Activated CD4-positive, alpha-beta memory T cell treated with anti-CD3 and anti-CD28 coated beads for 36 hours (primary cell): ENCODE measurements at places on chromosomes 12 and 14.

DNA sequence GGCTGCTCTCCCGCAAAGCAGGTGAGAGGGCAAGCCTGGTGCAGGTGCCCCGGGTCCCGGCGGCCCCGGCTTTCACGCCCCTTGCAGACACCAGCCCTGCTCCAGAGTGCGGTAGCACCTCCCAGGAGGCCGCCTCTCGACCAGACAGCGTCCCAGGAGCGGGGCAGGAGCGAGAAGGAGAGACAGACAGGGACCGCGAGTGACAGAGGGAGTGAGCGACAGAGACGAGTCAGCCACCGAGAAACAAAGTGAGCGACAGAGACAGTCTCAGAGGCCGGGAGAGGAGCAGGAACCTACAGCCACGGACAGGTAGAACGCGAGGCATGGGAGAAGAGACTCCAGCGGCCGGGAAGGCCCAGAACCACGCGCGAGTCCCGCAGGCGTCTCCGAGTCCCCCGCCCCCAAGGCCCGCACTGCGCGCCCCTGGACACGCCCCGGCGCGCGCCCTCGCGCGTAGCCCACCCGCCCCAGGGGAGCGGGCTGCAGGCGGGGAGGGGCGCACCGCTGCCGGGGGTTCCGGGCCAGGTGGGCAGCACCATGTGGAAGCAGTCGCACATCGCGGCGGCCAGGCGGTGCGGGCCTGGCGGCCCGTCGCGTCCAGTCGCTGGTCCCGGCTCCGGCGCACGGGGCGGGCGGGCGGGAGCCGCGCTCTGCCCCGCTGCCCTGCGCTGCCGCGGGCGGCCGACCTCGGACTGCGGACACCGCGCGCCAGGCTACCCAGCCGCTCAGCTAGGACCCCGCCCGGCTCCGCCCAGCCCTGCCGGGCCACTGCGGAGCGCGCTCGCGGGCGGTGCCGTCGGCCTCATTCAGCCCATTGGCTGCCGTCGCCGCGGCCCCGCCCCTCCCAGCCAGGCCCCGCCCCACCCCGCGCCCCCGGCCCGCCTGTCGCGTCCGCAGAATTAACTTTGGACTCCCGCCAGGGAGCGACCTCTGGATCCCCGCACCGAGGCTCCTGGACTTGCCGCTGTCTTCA is at the start of gene AHNAK2:
TSS of gene AHNAK2 (minus strand) at position 694 of the 973 bp plus-strand sequence. CDS start at position 557, 137 bp downstream.
- peak; percentile 64 for DNase-seq

DNA sequence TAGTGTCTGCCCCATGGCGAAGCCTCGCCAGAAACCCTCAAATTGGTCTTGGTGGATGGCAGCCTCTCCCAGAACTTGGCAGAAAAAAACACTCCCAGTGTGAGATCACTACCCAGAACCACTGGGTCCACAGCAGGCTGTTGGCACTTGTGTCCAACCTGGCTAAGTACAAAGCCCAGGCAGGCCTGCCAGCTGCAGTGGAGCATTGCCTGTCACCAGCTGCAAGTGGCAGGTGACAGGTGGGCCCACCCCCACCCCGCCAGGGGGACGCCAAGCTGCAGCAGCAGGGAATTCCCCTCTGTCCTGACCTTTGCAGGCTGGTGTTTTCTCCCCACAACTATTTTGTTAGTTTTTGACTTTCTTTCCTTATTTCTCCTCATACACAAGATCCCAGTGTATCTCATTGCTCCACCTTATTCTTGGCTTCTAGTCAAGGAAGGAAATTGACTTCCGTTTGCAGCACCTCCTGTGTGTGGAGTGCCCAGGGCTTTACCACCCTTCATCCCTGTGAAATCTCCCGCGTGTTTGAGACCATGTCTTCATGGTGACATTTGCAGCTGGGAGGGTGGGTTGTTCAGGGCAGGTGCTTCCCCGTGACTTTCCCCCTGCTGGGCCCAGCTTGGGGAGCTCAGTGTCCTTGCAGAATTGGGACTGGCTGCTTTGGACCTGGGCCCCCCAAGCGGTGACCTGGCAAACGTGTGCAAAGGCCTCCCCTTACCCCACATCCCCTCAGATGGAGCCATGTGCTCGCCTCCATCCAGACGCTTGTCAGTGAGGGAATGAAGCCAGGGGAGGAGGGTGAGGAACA is 73.8 kb upstream of the RIN3 start:
- DNase-seq: no peak

- no peak for DNase-seq
Measured at GRCh38 chr14:24840204-24840893, 206.4 kb upstream of the GZMB start.

GRCh38 chr12:87981495-87981894 is 47.7 kb downstream of the C12orf50 start:
- no peak for DNase-seq

- DNase-seq: no peak
Measured at GRCh38 chr14:59295951-59296350, 107.5 kb downstream of the DAAM1 start.

DNA sequence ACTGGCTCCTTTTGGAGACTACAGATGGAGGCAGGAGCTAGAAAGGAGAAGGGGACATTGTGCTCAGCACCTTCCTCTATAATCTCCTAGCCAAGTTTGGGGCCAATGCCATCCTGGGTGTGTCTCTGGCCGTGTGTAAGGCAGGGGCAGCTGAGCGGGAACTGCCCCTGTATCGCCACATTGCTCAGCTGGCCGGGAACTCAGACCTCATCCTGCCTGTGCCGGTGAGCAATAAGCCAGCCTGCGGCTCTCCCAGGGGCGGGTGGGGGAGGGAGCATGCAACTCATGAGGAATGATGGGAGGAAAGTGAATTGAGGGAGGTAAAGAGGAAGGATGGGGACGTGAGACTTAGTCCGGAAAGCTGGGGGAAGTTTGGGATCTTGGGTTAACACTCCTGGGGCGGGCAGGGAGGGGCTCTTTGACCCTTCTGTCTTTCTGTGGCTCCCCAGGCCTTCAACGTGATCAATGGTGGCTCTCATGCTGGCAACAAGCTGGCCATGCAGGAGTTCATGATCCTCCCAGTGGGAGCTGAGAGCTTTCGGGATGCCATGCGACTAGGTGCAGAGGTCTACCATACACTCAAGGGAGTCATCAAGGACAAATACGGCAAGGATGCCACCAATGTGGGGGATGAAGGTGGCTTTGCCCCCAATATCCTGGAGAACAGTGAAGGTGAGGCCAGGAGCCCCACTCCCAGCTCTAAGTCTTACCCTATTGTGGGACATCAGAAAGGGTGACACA is 3.3 kb downstream of the ENO2 start:
- DNase-seq: no peak

GRCh38 chr14:92409043-92409442 is 86.1 kb downstream of the SLC24A4 start:
- no peak for DNase-seq

- peak; percentile 10 for DNase-seq
Measured at GRCh38 chr14:57391517-57392195, 1.3 kb downstream of the NAA30 start.

GRCh38 chr14:99725774-99726537 is 41.9 kb downstream of the CYP46A1 start:
- no peak for DNase-seq

- no peak for DNase-seq
Measured at GRCh38 chr14:77296155-77296554, 24.5 kb downstream of the POMT2 start.

DNA sequence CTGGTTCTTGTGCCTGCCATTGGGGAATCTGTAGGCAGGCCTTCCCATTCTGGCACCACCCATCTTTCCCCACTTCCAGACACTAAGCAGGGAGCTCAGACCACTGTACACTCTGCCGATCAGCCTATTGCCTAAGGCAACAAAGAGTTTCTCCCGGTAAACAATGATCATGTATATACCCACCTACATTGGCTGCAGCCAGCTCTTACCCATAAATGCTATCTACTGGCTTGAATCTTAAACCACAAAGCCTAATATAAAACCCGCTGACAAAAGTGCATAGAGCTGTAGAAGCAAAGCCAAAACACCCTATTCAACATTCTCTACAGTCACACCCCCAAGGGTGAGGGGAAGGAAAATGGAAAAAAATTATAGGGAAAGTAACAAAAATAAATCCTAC is 20.8 kb upstream of the GLIPR1 start:
- no peak for DNase-seq

DNA sequence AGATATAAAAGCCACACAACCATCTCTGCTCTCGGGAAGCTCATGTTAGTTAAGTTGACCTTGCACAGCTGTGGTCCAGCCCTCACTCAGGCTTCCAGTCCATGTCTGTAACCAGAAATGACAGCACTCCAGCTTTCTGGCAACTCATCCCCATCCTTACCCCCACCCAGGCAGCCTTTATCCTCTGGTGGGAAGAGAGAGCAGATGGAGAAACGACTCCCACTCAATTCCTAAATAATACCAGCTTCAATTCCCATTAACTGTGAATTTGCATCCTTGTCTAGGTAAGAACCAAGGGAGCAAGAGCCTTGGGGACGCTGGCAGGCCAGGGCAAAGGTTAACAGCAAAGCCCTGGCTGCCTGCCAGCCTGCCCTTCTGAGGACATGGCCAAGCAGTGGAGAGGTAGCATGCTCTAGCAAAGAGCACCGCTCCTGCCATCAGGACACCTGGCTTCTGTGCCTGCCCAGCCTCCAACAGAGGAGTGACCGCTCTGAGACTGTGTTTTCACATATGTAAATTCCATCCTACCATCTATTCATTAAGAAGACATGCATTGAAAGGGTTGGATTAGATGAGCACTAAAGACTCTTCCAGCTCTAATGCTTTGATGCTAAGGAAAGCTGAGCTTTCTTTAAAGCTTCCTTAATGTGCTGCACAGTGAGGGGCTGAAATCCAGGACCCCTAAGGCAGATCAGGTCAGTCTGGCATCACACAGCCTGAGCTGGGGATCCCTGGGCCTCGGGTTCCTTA is 236.1 kb downstream of the GRIN2B start:
- DNase-seq: no peak

GRCh38 chr12:5171701-5172100 is 128.0 kb downstream of the KCNA5 start:
- DNase-seq: no peak

DNA sequence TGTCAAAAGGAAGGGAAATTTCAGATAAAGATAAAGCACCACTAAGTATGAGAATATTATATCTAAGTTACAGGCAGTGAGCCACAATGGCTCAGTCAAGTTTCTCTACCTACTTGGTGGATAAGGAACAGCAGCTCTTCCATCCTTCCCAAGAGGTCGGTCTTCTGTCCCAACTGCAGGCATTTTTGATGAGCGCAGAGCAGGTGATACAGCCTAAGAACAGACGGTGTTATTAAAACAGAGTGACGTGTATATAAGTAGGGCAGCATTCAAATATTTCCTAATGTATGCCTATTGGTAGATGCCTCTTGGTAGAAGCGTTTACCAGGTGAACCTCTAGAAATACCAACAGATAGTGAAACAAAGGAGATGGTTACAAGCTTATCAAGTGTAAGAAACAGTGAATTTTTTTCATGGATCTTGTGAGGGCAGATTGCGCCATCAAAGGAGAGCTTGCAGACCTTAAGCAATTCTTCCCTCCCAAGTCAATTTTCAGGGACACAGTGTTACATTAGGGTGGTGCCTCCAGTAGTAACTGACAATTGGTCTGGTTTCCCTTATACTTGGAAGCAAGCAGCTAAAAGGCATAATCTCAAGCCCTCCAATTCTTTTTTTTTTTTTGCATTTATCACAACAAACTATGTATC is 274.5 kb downstream of the MED13L start:
- DNase-seq: no peak

- DNase-seq: no peak
Measured at GRCh38 chr14:103894034-103894722, 34.1 kb upstream of the TDRD9 start.

GRCh38 chr12:56256326-56256960 is 1.7 kb downstream of the ANKRD52 start:
- DNase-seq: no peak

DNA sequence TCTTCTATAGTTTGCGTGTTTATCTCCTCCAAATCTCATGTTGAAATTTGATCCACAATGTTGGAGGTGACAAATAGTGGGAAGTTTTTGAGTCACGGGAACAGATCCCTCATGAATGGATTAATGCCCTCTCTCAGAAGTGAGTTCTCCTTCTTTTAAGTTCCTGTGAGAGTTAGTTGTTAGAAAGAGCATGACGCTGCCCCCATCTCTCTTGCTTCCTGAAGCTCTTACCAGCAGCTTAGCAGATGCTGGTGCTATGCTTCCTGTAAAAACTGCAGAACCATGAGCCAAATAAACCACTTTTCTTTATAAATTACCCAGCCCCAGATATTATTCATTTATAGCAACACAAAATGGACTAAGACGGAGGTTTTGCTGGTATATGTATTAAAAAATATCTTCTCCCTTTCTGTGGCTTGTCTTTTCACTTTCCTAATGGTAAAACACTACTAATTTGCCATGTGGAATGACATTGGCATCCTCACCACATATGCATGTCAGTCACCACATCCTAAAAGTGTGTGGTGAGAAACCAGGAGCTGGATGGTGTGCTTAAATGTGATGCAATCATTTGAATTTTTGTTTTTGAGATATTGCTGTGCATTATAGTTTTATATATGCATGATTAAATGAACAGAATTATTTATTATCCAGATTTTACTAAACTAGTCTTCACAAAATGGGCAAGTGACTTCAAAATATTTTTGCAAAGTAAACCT is 449.3 kb downstream of the ADAMTS20 start:
- no peak for DNase-seq

GRCh38 chr12:71277866-71278265 is 120.1 kb upstream of the TSPAN8 start:
- DNase-seq: no peak

DNA sequence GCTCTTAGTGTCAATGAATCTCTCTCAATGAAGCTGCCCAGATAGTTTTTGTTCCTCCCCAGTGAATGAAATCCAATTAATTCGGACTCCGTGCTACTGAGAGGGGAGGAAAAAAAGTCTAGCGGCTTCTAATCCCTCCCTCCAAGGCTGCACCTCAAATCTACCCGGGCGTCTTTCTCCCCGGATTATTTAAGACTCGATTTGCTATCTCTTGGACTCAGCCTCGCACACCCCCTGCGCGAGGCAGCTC is 134 bp downstream of the DUSP6 start:
- no peak for DNase-seq

- DNase-seq: no peak
Measured at GRCh38 chr12:89783359-89784060, 74.9 kb upstream of the ATP2B1 start.

GRCh38 chr14:57038689-57039088 is 228.4 kb upstream of the OTX2 start:
- no peak for DNase-seq

DNA sequence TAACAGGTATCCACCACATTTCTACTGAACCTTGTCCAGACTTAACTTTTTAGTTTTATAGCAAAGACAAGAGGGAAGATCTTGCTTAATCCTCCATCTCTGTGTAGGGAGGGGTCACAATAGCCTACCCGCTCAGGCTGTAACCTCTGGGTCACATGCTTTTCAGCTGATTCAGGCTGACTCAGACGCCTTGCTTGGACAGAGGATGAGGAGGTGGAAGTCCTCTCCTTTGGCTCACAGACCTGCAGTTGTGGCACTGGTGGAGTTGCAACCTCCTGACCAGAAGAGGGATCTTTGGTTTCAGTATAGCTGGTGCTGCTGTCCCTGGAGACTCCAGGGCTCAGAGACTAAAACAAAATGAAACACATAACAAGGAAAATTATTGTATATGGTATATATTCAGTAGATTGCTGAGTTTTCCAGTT is 16.2 kb downstream of the ACIN1 start:
- no peak for DNase-seq
